ENCODE measurements at places on chromosomes 5 and 9. TPM values are rescaled to one million over a fixed set of nuclear protein-coding genes. Genes with fewer than 3 reads are reported as not detected.

LRRC19 gene
- total RNA-seq = 0.08 TPM

SLCO6A1 gene
- total RNA-seq = not detected

ANKRD34B gene
- not detected for total RNA-seq

C5orf22 gene
- 14.7 TPM for total RNA-seq

DIRAS2 gene
- total RNA-seq = not detected

LECT2 gene
- not detected for total RNA-seq

C9orf152 gene
- 0.60 TPM for total RNA-seq

LHX2 gene
- not detected for total RNA-seq

PAPPA gene
- 9.4 TPM for total RNA-seq

C5orf24 gene
- 21.0 TPM for total RNA-seq

PCDHGA7 gene
- 1.6 TPM for total RNA-seq

CRB2 gene
- not detected for total RNA-seq

SNX24 gene
- total RNA-seq = 31.8 TPM

FCN2 gene
- 0.16 TPM for total RNA-seq

MLANA gene
- not detected for total RNA-seq

NIPSNAP3A gene
- total RNA-seq = 22.9 TPM

SUSD3 gene
- total RNA-seq = 0.96 TPM

TRMO gene
- 8.6 TPM for total RNA-seq

PCDHGA11 gene
- total RNA-seq = 1.9 TPM

KCNIP1 gene
- total RNA-seq = not detected

ENTREP1 gene
- total RNA-seq = 3.5 TPM

LHFPL2 gene
- total RNA-seq = 3.7 TPM

IL5 gene
- not detected for total RNA-seq

IFNK gene
- not detected for total RNA-seq

INSL6 gene
- not detected for total RNA-seq

SPATA31E1 gene
- not detected for total RNA-seq

BDP1 gene
- total RNA-seq = 14.1 TPM

C5orf46 gene
- 0.36 TPM for total RNA-seq

CYSRT1 gene
- total RNA-seq = 156 TPM

SARDH gene
- 0.12 TPM for total RNA-seq

IL3 gene
- total RNA-seq = not detected

SURF2 gene
- 25.6 TPM for total RNA-seq

ZNG1A gene
- total RNA-seq = 24.2 TPM

WDR38 gene
- not detected for total RNA-seq

CLK4 gene
- total RNA-seq = 10.4 TPM

DIPK1B gene
- total RNA-seq = 0.76 TPM

NMUR2 gene
- not detected for total RNA-seq
